Uterus (tissue), 4 donors: ENCODE measurements at places on chromosomes 11 and 22. TPM values are rescaled to one million over a fixed set of nuclear protein-coding genes. Genes with fewer than 3 reads are reported as not detected.
A peak's percentile ranks its signal among the peaks of the same experiment; 100 is the strongest.

DNA sequence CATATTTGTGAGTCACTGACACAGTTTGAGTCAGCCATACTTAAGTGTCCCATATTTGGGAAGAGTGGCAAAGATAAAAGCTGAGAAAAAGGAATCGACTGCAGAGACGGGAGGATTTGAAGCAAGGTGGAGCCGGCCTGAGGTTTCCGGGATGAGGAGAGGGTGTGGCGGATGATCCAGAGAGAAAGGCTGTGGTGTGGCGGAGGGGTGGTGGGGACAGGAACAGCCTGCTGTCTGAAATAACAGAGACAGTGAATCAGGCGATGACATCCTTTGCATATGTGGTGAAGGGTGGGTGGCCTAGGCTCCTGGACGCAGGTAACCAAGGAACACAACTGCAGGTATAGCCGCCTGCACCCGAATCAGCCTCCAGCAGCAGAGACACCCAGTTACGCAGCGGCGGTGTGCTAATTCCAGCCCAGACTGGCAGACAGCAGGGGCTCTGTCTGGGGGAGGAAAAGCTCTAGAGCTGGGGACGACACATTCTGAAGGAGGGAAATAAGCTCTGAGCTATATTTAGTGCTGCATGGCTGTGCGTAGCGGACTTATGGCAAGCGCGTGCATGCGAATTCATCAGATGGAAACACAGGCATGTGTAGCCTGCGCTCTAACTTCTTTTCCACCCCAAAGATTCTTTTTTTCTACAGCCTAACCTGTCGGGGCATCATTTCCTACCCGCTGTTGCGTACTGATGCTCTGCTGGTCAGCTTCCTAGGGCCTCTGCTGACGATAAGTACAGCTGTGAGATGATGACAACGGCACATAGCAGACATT is 62.7 kb upstream of the BARX2 start:
- H3K36me3 ChIP-seq = no peaks in the 10 kb centered on the region
- no peak overlapping the region for H3K27ac ChIP-seq
- no peak for DNase-seq
- no peak overlapping the region for H3K4me3 ChIP-seq
- no peaks in the 10 kb centered on the region for H3K4me1 ChIP-seq
- no peaks in the 10 kb centered on the region for H3K27me3 ChIP-seq

DNA sequence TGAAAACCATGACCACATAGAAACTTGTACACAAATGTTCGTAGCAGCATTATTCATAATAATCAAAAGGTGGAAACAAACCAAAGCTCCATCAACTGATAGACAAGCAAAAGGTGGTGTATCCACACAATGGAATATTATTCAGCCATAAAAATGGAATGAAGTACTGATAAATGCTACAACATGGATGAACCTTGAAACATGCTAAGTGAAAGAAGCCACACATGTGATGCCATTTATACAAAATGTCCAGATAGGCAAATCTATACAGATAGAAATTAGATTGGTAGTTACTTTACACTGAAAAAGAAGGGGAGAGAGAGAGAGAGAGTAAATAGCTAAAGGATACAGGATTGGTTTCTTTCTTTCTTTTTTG is 27.7 kb downstream of the MAPK1 start:
- H3K27ac ChIP-seq = no peak overlapping the region
- no peaks in the 10 kb centered on the region for H3K27me3 ChIP-seq
- no peaks in the 10 kb centered on the region for H3K4me1 ChIP-seq
- DNase-seq = no peak
- no peak overlapping the region for H3K4me3 ChIP-seq

DNA sequence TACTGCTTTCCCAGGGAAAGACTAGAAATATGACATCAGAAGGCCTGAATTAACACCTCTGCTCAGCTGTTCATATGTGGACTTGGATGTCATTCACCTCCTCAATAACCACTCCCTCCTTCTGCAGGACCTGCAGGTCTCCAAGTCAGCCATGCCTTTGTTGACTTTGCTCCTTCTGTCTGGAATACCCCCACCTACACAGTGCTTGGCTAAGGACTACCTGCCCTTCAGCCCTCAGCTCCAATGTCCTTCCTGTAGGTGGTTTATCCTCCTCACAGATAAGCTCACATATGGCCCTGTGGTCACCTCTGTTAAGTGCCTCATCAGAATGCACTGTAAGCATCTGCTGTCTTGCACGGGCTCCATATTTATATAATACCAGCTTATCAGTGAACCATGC is 26.4 kb upstream of the FAT3 start:
- DNase-seq = no peak
- no peak overlapping the region for H3K27ac ChIP-seq
- no peaks in the 10 kb centered on the region for H3K4me1 ChIP-seq
- no peak overlapping the region for H3K4me3 ChIP-seq

DNA sequence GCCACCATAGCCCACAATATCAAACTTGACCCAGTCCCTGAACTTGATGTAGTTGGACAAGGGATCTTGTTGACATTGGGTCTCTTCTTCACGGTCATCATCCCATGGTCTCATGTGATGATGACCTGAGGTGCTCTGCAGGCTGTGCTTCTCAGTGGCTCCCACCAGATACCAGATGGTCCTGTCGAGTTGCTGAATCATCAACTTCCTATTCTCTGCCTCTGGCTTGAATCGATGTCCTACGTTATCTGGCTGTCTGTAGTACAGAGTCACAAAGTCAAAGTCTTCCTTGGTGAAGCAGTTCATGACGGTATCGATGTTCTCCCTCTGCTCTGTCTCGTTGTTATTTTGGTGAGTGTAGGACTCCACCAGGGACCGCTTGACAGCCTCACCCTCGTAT is 145.7 kb upstream of the ALDH3B2 start:
- no peak overlapping the region for H3K27ac ChIP-seq
- no peak overlapping the region for H3K4me3 ChIP-seq
- no peaks in the 10 kb centered on the region for H3K4me1 ChIP-seq
- no peaks in the 10 kb centered on the region for H3K36me3 ChIP-seq
- no peaks in the 10 kb centered on the region for H3K27me3 ChIP-seq

DNA sequence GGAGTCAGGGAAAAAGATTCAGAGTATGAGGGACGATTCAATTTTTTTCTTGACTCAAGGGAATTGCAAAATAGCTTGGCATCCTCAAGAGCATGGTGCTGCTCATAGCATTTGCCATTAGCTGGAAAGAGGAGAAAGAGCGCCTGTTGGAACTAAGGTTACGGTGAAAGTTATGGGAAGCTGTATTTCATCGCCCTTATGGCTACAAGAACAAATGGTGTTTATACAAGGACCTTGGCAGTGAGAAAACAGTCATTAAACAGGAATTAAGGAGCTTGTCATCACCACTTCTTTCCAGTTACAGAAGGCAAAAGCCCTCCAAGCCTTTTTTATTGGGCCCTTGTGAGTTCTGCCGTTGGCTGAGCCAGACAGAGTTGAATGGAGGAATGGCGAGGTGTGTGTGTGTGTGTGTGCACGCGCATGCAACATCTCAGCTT is 74.2 kb downstream of the ALX4 start:
- no peaks in the 10 kb centered on the region for H3K36me3 ChIP-seq
- DNase-seq = no peak
- H3K27ac ChIP-seq = peak overlapping the region; percentile 33

DNA sequence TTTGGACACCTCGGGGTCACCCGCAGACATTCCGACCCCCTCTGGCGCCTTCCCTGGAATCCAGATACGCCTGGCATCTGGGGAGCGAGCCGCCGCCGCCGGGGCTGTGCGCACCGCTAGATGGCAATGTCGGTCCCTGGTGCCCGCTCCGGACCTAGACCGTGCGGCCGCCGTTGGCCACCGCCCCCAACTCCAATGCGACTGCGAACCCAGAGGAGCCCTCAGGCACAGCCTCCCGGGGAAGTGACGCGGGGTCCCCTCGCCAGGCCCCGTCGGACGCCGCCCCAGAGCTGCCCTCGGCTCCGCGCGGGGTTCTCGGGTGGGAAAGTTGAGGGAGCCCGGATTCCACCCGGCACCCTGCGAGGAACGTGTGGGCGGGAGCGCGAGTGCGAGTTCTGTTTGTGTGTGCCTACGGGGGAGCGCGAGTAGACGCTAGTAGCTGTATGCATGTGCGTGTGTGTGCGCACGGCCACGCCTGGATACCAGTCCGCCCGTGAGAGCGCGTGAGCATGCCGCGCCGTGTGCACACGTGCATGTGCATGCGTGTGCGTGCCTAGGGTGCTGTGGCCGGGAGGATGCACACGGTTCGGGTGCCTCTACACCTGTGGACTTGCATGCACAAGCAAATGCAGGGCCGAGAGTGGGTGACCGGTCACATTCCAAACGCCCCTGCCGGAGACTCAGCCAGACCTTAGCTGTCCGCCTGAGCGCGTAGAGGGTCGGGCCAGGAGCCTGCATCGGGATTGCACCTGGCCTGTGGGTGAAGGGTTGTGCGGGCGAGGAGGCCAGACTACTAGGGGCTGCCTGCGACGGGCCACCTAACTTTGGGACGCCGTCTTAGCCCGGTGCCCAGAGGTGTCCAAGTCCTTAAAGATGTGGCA is 1.9 kb downstream of the CHRM4 start:
- peaks cover 33% of the 10 kb centered on the region for H3K4me1 ChIP-seq

Gene ZFP91
- 57.7 TPM for total RNA-seq

Gene IGSF22
- total RNA-seq = not detected
